ENCODE measurements at places on chromosomes 11 and 22.

DNA sequence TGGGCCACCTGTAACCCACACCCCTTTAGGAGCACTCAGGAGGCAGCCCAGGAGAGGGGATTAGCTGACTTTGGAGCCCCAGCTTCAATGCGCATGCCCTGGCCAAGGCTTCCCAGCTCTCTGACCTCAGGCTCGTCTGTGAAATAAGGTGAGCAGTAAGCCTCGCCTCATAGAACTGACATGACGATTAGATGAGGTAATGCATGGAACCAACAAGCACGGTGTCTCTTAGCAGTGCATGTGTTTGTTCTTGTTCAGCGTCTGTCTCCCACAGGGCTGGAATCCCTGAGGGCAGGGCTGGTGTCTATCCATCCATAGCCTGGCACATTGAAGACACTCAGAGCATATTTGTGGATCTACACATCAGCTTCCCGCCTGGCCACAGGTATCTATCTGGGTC, 415.4 kb downstream of the MN1 start:
- DNase-seq = no peak

DNA sequence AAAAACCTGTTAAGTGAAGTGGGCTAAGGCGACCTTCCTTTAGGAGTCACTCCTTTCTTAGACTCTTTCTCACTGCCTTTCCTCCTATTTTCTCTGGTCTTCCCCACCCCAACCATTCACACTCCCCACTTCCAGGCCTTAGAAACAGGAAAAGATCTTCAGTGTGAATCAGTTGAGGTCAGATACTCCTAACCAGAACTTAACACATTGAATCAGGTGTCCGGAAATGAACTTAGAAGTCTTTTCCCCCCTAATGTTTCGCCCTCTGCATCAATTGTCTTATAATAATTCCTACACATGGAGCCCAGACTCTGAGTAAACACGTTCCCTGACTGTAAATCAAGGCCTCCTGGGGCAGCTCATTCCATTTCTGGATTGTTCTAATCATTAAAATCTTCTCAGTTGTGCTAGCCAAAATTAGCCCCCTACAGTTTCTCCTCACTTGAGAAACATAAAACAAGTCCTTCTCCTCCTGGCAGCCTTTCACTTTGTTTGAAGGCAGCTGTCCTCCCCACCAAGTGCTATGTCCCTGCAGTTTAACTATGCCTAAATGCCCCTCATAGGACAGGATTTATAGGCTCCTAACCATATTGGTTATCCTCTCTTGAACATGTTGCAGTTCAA, 32.7 kb upstream of the USP47 start:
- no peak for DNase-seq

- DNase-seq = no peak
Measured at GRCh38 chr11:113906038-113906437, 1.4 kb downstream of the HTR3B start.

DNA sequence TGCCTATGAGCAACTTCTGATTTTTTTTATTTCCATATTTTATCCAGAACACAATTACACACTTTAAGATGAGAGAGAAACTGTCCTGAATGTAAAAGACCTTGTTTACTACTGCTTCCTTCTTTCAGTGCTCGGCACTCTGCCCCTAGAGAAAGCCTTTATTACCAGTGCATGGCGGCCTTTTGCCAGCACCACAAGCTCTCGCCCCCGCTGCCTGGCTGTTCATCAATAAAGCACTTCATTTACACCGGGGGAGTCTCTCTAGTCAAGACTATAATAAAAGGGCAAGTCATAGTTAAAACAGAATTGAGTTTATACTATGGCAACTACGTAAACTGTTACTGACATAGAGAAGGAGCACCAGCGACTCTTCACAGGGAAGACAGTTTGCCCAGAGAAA, 259.5 kb downstream of the CADM1 start:
- no peak for DNase-seq

- no peak for DNase-seq
Measured at GRCh38 chr22:25987948-25988347, 181.3 kb upstream of the SEZ6L start.

- DNase-seq = no peak
Measured at GRCh38 chr11:102465696-102466095, 13.1 kb upstream of the TMEM123 start.

All from trophoblast cell (in vitro differentiated cells and primary cell).